ENCODE measurements at places on chromosomes 11 and 22. TPM values are rescaled to one million over a fixed set of nuclear protein-coding genes. Genes with fewer than 3 reads are reported as not detected.

DNA sequence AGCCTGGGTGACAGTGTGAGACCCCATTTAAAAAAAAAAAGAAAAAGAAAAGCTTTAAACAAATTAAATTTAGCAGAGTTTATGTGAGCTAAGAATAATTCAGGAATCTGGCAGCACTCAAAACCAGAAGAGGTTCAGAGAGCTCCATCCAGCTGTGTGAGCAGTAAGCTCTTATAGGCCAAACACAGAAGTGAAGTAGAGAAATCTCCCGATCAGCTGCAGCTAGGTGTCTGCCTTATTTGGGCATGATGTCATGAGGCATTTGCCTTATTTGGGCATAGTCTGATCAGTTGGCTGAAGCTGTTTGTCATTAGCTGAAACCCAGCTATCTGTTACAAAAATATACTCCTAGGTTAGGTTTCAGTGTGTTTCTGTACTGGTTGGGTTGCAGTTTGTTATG lies 8.2 kb downstream of the MS4A15 start:
- peaks cover 10% of the 10 kb centered on the region for H3K4me1 ChIP-seq
- H3K4me3 ChIP-seq = no peak overlapping the region
- no peaks in the 10 kb centered on the region for H3K36me3 ChIP-seq
- peaks cover 28% of the 10 kb centered on the region for H3K27me3 ChIP-seq
- no peak overlapping the region for H3K27ac ChIP-seq
- no peak for DNase-seq

Gene OTOG
- not detected for total RNA-seq

Gene DBX1
- total RNA-seq = not detected

GRCh38 chr22:20238901-20239675 lies 29.0 kb downstream of the RTN4R start:
- H3K4me3 ChIP-seq = no peak overlapping the region
- no peak overlapping the region for H3K27ac ChIP-seq
- no peaks in the 10 kb centered on the region for H3K27me3 ChIP-seq
- no peaks in the 10 kb centered on the region for H3K36me3 ChIP-seq
- peaks cover 4% of the 10 kb centered on the region for H3K4me1 ChIP-seq

Gene SCN2B
- total RNA-seq = not detected

Gene C22orf42
- total RNA-seq = not detected

DNA sequence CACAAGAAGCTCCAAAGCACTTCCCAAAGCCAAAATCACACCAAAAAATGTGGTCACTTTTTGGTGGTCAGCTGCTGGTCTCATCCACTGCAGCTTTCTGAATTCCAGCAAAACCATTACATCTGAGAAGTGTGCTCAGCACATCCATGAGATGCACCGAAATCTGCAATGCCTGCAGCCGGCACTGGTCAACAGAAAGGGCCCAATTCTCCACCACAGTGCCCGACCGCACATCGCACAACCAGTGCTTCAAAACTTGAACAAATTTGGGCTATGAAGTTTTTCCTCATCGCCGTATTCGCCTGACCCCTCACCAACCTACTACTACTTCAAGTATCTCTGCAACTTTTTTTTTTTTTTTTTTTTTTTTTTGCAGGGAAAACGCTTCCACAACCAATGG lies 89.9 kb upstream of the LUZP2 start:
- H3K4me3 ChIP-seq = no peak overlapping the region
- no peak for DNase-seq
- H3K4me1 ChIP-seq = no peaks in the 10 kb centered on the region
- no peaks in the 10 kb centered on the region for H3K36me3 ChIP-seq

Gene PHF21B
- total RNA-seq = 0.12 TPM

Gene CAVIN3
- total RNA-seq = not detected

DNA sequence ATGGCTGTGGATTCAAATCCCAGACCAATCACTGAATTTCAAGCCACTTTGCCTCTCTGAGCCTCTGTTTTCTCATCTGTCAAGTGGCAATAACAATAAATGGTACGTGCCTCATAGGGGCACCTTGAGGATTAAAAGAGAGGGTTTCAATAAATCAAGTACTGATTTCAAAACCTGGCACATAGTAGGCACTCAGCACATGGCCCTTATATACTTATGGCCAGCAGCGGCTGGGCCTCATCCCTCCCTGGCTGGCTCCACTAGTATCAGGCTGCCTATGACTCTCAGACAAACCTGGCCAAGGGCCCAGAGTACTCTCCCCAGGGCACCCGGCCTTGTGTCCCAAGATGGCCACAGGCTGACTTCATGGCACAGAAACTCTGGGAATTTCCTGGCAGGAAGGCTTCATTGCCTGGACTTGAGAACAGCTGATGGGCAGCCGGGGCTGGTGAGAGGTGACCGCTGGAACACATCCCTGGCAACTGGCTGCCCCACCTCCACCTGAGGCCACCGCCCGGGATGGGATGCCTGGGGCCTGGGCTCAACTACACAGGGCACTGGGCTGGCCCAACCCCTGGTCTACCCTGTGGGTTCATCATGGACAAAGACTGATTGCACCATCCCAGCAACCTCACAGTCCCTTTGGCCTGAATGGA lies 3.4 kb downstream of the FADS3 start:
- peaks cover 12% of the 10 kb centered on the region for H3K4me1 ChIP-seq
- H3K27ac ChIP-seq = no peak overlapping the region

DNA sequence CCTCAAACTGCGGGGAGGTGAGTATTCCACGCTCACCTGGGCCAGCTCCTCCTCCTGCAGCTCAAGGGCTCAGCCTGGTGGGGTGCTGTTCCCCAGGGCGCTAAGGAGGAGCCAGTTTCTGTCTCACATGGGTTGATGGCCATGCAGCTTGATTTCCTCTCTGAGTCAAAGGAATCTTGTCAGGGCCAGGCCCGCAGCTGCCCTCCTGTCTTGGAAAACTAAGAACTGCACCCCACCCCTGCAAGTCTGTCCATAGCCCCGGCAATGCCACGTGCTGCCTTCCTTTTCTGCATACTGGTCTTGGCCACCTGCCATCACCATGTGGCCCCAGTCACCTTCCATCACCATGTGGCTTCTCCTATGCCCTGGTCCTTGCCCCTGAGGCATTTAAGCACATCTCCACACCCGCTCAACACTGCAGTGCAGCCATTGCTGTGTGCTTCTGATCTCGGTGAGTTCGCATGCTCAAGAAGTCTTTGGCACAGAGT lies 35.2 kb upstream of the CLDN5 start:
- no peak overlapping the region for H3K27ac ChIP-seq
- no peaks in the 10 kb centered on the region for H3K27me3 ChIP-seq
- DNase-seq = no peak
- H3K4me1 ChIP-seq = peaks cover 7% of the 10 kb centered on the region
- no peaks in the 10 kb centered on the region for H3K36me3 ChIP-seq

- DNase-seq = peak; percentile 79
- peaks cover 53% of the 10 kb centered on the region for H3K27me3 ChIP-seq
- no peak overlapping the region for H3K27ac ChIP-seq
- no peak overlapping the region for H3K4me3 ChIP-seq
- no peaks in the 10 kb centered on the region for H3K36me3 ChIP-seq
Observed at GRCh38 chr11:131674051-131674755, 303.8 kb downstream of the NTM start.

DNA sequence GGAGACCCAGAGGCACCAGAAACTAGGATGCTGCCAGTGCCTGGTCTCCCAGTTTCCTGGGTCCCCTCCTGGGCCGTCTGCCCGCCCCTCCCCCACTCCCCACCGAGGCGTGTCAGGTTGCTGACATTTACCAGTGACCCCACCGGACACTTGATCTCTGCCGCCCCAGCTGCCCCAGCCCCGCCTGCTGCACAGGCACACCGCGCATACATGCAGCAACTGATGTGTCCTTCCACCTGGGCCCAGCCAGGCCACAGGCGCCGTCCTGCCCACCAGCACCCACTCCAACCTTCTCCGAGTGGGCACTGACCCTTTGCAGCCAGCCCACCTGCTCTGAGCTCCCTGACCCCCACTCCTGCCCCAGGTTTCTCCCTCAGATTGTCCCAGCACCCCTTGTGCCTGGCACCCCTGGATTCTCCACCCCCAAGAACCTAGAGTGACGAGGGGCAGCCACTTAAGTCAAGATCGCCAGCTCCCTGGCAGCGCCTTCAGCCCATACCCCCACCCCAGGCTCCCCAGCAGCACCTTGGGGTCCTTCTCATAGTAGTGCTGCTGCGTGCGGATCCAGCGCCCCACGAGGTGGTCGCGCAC lies 548 bp downstream of the PYGM start:
- H3K27me3 ChIP-seq = no peaks in the 10 kb centered on the region
- no peaks in the 10 kb centered on the region for H3K4me1 ChIP-seq
- H3K27ac ChIP-seq = no peak overlapping the region
- H3K4me3 ChIP-seq = no peak overlapping the region
- peaks cover 18% of the 10 kb centered on the region for H3K36me3 ChIP-seq
- DNase-seq = no peak

DNA sequence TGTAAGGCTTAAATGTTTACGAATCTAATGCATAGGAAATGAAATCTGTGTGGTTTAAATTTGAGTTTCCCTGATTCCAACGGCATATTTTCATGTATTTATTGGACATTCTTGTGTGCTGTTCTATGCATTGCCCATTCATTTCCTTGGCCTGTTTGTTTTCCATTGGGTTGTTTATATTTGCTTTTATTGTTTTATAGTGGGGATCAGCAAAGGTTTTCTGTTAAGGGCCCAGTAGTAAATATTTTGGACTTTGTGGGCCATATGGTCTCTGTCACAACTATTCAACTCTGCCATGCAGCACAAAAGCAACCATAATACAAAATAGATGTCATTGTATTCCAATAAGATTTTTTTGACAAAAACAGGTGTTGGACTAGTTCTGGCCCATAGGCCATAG lies 5.2 kb upstream of the LGR4 start:
- H3K4me3 ChIP-seq = no peak overlapping the region
- no peaks in the 10 kb centered on the region for H3K36me3 ChIP-seq
- peaks cover 5% of the 10 kb centered on the region for H3K4me1 ChIP-seq
- H3K27me3 ChIP-seq = no peaks in the 10 kb centered on the region

Gene CD44
- 181 TPM for total RNA-seq

GRCh38 chr22:30884211-30885000 lies 84.2 kb downstream of the MORC2 start:
- no peaks in the 10 kb centered on the region for H3K4me1 ChIP-seq
- H3K36me3 ChIP-seq = no peaks in the 10 kb centered on the region
- no peak overlapping the region for H3K4me3 ChIP-seq
- no peaks in the 10 kb centered on the region for H3K27me3 ChIP-seq
- DNase-seq = no peak

- peak; percentile 33 for DNase-seq
- peaks cover 29% of the 10 kb centered on the region for H3K4me1 ChIP-seq
- no peaks in the 10 kb centered on the region for H3K27me3 ChIP-seq
- H3K4me3 ChIP-seq = no peak overlapping the region
Observed at GRCh38 chr11:100789500-100789899, 102.4 kb downstream of the ARHGAP42 start.

- H3K4me3 ChIP-seq = no peak overlapping the region
- DNase-seq = no peak
- no peaks in the 10 kb centered on the region for H3K27me3 ChIP-seq
- no peak overlapping the region for H3K27ac ChIP-seq
- H3K4me1 ChIP-seq = peaks cover 10% of the 10 kb centered on the region
Observed at GRCh38 chr11:118180300-118180703, 3.9 kb upstream of the SCN2B start.

DNA sequence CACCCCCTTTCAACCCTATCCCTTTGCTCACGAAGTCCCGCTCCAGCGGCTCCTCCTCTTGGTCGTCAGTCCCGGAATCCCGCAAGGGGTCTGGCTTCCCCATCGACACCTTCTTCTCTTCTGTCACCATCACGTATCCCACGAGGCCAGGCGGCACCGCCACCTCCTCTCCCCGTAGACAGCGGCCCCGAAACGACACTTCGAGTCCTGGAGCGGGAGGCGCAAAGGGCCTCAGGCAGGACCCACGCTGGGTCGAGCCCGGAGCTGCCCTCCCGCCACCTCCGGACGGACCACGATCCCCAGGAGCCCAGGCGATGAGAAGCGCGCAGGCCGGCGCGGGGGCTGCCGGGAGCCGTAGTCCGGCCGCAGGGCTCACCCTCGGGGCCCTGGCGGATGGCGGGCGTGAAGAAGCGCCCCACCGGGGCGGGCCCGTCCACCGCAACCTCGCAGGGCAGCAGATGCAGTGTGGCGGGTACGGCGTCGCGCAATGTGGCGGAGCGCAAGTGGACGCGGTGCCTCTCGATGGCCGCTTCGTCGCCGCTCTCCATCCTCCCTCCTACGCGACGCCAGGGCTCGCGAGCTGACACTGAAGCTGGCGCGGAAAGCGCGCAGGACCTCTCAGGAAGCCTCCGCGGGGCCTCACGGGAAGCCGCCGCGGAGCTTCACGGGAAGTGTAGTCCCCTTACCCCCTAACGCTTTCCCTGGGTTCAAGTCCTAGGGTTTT lies at the start of gene RNASEH2C:
RNASEH2C (minus strand) TSS at position 588 of the 724 bp plus-strand sequence; CDS start at position 548, 40 bp downstream.
- H3K36me3 ChIP-seq = peaks cover 37% of the 10 kb centered on the region
- H3K27ac ChIP-seq = no peak within 1 kb of the TSS
- H3K27me3 ChIP-seq = no peaks in the 10 kb centered on the region
- H3K4me3 ChIP-seq = peak within 1 kb of the TSS; percentile 74
- DNase-seq = peak; percentile 93

Gene C22orf31
- not detected for total RNA-seq
